ENCODE measurements at places on chromosomes 13 and 19.

DNA sequence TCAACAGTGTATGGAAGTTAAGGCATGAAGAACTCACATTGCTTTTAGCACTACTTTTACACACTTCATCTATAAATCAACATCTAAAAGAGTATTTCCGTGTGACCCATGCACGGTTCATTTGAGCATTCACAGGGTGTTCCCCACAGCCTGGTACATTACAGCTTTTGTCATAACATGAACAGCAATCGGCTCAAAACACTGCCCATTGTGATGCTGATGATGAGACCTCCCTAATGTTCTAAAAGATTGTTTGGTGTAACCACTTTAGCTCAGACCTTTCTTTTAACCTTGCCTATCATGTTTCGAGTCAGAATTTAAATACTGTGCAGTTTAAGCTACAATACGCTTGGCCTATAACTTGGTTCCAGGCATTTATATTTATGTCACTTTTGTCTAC is 4.1 kb upstream of the KLF5 start:
- no peak for DNase-seq

- no peak for DNase-seq
These were observed 2.2 kb upstream of the LYPD5 start for GRCh38 chr19:43804432-43804831.

DNA sequence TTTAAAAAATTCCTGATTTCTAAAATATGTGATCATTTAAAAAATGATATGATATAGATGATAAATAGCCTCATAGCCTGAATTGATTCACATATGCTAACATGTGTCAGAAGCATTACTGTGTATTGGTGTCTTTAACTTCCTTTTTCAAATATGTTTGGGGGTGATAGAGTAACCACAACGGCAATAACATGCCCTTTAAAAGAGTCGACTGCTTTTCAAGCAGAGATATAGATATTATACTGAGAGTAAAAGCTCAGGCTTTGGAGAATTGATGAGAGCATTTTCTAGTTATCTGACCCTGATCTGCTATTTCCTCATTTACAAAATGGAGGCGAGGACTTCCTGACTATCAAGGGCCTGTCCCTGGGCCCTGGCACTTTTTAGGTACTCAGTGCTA is 260.5 kb downstream of the DCT start:
- DNase-seq: no peak

GRCh38 chr13:110913322-110914080 is 1.4 kb downstream of the ANKRD10 start:
- peak; percentile 56 for DNase-seq

DNA sequence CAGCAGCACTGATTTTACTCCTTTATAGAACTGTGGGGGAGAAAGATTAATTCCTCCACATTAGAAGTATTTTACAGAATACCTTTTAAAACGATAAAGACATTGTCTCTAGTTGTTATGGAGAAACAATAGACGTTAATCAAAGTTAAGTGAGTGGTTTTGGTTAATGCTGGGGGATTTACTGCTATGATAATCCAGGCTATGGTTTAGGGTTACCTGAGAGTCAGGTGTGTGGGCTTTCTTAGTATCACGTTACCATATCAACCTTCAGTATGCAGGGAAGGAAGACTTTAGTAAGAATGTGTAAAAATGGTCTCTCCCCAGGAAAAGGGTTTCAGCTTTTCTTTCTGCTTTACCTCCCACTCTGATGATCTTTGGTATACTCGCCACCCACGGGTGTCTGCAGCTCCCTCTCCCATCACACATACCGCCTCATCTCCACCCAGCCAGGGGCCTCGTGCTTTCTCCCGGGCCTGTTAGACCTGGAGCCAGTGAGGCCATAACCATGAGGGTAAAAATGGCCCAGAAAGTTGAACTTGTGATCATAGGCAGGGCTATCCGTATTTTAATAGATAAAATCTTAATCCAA is 45.6 kb upstream of the WDFY2 start:
- no peak for DNase-seq

DNA sequence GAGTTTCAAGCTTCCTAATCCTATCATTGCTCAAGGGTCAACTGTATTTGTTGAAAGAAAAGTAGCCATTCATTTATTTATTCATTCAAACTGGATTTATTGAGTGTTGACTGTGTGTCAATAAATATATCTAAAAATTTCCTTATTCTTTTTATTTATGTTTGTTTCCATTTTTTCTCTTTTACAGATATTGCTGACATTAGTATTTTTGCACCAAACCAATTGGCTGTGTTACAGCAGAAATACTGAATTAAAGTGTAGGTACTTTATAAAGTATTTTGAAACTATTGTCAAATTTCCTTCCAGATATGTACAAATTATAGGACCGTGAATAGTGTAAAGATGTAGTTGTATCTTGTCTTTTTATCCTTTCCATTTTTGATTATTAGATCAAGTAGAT is 692.0 kb upstream of the SLC10A2 start:
- no peak for DNase-seq

DNA sequence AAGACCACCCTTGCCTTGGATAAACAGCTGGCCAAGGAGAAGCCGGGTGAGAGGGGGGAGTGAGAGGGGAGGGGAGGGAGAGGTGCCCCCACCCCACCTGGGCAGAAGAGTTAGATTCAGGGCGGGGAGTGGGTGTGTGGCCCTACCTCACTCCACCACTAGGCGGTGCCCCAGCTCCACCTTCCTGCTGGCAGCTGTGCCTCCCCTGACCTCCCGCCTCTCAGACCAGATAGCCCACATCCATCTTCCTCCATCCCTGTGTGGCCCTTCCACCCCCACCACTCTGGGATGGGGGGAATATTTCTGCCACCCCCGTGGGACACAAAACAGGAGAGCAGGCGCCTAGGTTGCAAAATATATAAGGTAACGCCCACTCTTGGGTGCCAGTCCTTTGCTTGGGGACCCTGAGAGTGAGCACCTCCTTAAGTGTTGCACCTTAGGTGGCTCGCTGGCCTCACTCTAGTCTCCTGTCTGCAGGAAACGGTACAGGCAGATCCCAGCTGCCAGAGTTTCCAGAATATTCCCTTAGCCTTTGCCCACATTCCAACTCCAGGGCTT is 13.8 kb upstream of the EHD2 start:
- DNase-seq: peak; percentile 82

GRCh38 chr13:106521095-106521799 is 14.2 kb downstream of the EFNB2 start:
- DNase-seq: no peak

- no peak for DNase-seq
These were observed 1142.4 kb upstream of the MIR17HG start for GRCh38 chr13:90205081-90205480.

DNA sequence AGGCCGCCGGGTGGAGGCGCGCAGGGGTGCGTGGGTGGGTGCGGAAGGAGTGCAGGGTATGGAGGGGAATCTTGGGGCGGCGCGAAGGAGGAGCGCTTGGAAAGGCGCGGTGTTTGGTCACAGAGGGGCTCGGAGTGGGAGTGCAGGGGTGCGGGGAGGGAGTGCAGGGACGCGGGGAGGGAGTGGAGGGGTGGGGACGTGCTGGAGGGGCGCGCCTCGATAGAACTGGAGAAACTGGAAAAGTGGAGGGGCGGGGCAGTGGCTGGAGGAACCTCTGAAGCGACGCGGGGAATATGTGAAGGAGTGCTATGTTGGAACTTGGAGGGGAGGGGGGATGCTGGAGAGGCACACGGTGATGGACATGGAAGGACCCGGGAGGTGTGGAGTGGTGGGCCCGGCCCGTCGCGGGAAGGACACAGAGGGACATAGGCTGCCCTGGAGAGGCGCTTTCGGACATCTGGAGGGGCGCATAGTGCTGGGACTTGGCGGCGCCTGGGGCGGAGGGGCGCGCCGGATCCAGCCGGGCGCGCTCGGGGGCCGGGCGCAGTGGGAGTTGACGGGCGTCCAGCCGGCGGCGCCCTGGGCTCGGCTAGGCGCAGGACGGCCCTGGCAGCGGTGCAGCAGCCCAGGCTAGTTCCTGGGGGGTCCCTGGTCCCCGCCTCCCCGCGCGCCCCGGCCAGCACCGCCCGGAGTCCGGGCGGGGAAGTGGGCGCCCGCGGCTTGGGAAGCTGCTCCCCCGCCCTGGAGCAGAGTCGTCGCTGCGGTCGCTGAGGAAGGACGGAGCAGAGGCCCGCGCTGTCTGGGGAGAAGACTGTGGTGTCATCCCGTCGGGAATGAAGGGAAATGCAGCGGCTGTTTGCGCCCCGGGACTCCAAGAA is 20.8 kb upstream of the SGCG start:
- no peak for DNase-seq

- no peak for DNase-seq
These were observed 723.9 kb upstream of the ARGLU1 start for GRCh38 chr13:107291875-107292274.

DNA sequence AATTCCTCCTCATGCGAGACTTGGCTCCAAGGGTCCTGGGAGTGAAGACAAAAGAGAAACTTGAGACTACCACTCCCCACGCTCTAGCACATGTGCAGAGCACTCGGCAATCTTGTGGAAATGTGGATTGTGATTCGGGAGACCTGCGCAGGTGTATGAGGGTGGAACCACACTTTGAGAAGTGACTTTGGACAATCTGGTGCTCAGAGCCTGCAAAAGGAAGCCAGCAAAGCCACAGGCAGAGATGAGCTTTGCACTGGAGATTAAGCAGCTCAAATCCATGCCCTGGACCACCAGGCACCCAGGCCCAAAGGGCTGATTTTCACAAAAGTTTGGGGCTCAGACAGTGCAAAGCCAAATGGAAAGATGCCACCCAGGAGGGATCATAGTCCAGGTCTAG is 162.5 kb upstream of the TSHZ3 start:
- DNase-seq: no peak

DNA sequence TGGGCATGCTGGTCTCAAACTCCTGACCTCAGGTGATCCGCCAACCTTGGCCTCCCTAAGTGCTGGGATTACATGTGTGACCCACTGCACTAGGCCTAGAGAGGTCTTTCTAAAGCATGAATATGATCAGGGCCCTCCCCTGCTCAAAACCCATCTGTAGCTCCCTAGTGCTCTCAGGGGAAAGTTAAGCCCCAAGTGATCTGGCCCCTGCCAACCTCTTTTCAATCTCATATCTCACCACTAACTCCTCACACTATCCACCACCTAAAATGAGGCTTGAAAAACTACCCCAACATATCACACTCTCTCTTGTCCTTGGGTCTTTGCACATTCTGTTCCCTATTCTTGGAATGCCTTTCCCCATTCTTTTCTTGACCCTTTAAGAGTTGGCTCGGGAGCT is 2.0 kb upstream of the DMWD start:
- no peak for DNase-seq

- DNase-seq: no peak
These were observed 69.5 kb upstream of the TDRD3 start for GRCh38 chr13:60327511-60327910.

GRCh38 chr13:95710313-95710712 is 33.4 kb downstream of the DNAJC3 start:
- no peak for DNase-seq

GRCh38 chr19:45711851-45712698 is 18.6 kb downstream of the FBXO46 start:
- no peak for DNase-seq

DNA sequence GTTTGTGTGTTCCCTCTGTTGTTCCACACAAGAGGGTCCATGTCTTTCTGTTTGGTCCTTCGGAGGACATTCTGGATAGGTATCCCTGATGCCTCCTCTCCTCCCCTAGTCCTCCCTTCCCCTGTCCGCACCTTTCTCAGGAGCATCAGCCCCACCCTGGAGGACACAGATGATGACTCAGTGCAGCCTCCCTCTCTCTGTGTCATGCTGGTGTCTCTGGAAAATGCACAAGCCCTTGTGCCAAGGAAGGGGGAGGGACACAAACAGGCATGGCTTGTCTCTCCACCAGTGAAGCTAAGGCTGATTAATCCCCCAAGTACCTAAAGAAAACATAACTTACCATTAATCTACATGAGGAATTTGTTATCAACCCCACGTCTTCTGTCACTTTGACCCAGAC is 16.2 kb upstream of the TNFRSF19 start:
- DNase-seq: no peak

DNA sequence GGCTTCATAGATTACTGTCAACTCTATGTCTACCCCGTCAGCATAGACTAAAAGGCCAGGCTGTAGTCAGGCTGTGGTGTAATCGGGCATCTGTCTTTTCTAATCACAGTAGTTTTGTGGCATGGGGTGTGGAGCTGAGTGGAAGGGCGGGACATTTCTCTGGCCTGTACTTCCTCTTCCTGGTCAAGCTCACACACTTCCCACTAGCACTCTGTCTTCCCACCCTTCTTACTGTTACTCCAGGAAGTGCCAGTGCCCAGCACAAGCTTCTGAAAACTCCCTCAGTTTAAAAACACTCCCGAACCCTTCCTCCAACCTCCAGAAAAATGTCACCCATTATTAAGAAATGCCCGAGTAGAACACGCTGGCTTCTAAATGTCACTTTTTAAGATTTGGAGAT is 229.8 kb downstream of the KLF5 start:
- DNase-seq: peak; percentile 4

- DNase-seq: no peak
These were observed 244.2 kb downstream of the UQCRFS1 start for GRCh38 chr19:28968721-28969120.

DNA sequence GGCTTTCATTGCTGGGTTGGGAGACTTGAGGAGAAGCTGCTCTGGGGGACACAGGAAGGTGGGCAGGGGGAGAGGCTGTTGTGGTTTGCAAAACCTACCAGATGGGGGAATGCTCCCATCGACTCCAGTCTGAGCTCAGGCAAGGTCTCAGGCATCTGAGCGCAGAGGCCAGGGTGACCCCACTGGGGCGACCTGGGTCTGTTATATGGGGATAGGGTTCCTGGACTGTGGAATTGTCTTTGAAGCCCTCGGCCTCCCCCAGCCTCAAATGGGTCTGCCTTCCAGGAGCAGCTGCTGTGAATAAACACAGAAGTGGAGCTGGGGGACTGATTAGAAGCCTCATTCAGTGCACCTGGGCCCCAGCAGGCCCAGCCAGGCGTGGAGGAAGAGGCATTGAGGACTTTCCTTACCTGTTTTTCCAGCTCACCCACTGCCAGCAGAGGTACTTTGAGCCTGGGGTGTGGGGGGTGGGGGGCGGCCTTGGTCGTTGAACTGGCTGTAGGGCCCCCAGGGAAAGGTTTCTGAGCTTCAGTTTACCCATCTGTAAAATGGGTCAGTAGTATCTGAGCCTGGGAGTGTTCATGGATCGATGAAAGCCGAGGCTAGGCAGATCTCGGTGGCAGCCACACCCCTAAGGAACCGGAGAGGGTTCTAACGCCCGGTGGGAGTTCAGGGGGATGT is 1.4 kb downstream of the CERS4 start:
- peak; percentile 65 for DNase-seq
